ENCODE measurements at places on chromosomes 6 and 20.
A peak's percentile ranks its signal among the peaks of the same experiment; 100 is the strongest.

- DNase-seq: peak; percentile 80
Measured at GRCh38 chr6:147322299-147323162, 118.3 kb downstream of the STXBP5 start.

DNA sequence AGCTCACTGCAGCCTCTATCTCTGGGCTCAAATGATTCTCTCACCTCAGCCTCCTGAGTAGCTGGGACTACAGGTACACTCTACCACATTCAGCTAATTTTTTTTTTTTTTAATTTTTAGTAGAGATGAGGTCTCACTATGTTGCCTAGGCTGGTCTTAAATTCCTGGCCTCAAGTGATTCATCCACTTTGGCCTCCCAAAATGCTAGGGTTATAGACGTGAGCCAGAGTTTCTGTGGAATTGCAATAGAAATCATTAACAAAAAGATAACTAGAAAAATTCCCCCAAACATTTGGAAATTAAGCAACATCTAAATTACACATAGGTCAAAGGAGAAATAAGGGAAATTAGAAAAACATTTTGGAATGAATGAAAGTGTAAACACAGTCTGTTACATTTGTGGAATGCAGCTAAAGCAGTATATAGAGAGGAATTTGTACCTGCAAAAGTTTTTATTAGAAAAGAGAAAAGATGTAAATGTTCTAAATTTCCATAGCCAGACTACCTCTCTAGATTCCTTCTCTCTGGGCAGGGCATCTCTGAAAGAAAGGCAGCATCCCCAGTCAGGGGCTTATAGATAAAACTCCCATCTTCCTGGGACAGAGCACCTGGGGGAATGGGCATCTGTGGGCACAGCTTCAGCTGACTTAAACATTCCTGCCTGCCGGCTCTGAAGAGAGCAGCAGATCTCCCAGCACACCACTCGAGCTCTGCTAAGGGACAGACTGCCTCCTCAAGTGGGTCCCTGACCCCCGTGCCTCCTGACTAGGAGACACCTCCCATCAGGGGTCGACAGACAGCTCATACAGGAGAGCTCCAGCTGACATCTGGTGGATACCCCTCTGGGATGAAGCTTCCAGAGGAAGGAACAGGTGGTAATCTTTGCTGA, 51.3 kb downstream of the ATRN start:
- no peak for DNase-seq

GRCh38 chr6:38183856-38184584, 364.5 kb downstream of the ZFAND3 start:
- no peak for DNase-seq

DNA sequence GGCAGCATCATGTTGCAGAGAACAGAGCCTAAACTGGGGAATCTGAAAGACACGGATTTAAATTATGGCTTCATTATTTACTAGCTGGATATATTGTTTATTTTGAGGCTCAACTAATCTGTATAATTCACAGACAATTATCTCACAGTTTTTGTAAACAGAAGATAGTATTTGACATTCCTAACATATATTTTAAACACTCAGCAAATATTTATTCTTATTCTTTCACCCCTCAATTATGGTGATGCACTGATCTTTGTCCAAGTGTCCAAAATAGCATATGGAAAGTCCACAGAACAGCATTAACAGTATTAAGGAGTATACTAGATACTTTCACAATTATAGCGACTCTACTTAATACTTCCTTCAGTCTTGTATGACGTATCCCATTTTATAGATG, 257.0 kb downstream of the ADGRG6 start:
- DNase-seq: no peak

- no peak for DNase-seq
Measured at GRCh38 chr6:85241498-85242052, 208.3 kb upstream of the NT5E start.

All from inflammatory macrophage (primary cell).